ENCODE measurements at places on chromosomes 5 and 9.

DNA sequence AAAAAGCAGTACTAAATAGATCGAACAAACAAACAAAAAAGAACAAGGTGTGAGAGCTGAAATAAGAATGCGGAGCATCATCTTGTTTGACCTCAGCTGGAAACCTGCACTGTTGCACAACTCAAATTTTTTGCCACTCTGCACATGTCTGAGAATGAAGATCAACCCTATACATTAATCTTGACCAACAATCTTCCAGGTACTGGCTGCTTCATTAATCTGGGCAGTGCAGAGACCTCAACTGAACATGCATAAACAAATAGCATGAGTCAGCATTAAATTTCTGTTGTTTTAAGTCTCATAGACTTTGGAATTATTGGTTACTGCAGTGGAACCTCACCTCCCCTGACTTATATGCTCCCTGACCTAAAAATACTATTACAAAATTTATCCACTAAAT is 114.6 kb upstream of the FTMT start:
- no peak for DNase-seq

- no peak for DNase-seq
These were observed 4.3 kb upstream of the IRX4 start for GRCh38 chr5:1886846-1887587.

GRCh38 chr5:122896598-122897282 is 51.3 kb downstream of the SNX24 start:
- no peak for DNase-seq

DNA sequence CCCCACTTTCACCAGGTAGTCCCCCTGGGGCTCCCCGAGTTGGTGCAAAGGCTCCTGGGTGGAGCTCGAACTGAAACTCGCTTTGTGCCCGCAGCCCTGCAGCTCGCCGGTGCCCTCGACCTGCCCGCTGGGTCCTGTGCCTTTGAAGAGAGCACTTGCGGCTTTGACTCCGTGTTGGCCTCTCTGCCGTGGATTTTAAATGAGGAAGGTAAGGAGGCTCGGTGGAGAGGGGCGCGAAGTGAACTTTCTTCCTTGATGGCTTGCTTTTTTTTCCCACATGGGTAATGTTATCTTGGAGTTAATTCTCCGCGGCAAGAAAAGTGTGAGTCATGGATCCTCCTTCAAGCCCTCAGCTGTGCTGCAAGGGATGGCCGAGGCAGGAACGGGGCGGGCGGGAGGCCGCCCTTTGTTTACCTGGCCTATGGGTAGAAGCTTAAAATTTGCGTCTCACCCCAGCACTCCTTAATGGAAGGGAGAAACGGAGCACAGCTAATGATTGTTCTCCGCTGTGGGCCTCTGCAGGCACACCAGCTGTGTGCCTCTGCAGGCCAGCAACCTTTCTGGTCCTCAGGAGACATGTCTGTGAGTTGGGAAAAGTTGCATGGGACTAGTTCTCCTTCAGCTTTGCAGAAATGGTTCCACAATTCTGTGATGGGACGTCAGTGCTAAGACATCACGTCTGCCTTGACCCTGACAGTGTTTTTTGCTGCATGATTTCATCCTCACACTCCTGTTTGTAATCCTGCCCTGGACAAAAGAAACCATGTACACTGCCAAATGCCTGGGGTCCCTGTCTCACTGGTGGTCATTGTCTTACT is 1.1 kb downstream of the MAMDC2 start:
- no peak for DNase-seq

GRCh38 chr5:1020452-1020961 is 11.9 kb downstream of the NKD2 start:
- no peak for DNase-seq

GRCh38 chr9:128024761-128025308 is 42.3 kb downstream of the NAIF1 start:
- no peak for DNase-seq

GRCh38 chr9:15640121-15640520 is 87.3 kb downstream of the CCDC171 start:
- DNase-seq = no peak

DNA sequence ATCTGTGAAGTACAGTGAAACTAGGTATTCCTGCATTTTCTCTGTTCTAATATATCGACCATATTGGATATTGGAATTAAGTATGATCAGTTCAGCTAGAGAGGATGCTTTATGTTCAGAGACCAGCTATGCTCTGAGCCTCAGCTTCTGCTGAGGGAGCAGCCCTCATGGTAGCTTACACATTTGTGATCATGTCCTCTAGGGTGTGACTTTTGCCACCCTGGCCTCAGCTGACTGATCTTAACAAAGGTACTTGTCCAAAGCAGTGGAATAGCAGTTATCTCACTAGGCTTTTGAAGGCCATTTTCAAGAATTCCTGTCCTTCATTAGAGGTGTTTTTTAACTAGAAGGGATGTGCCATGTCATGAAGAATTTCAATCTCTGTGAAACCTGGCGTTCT is 9.3 kb downstream of the SCAMP1 start:
- no peak for DNase-seq

GRCh38 chr5:1751864-1752822 is 47.5 kb downstream of the MRPL36 start:
- DNase-seq = no peak

All from activated effector memory CD4-positive, alpha-beta T cell treated with Interleukin-2 at 50 U/mL for 16 hours (primary cell).